ENCODE measurements at places on chromosomes 1 and 21. TPM values are rescaled to one million over a fixed set of nuclear protein-coding genes. Genes with fewer than 3 reads are reported as not detected.

DNA sequence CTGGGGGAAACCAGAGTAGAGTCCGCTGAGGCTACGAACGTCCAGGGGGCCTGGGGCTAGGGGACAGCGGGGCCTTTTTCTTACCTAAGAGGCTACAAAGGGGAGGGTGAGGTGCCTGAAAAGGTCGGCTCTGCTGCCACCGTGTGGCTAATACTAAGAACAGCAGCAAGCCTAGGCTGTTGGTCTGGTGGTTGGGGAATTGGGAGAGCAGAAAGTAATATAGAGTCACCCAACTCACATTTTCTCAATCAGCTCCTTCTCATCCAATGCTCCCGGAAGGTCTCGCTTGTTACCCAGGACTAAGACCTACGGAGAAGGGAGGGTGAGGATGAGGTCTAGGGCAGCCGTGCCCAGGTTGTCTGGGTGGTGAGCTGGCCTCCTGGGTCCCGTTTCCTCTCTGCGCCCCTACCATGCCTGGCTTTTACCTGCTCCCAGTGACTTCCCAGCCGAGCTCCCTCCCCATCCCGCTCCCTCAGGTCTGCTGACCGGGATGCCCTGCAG is 9.3 kb downstream of the ARL8A start:
- DNase-seq: peak; percentile 63
- H3K4me1 ChIP-seq: peaks cover 6% of the 10 kb centered on the region
- no peaks in the 10 kb centered on the region for H3K27me3 ChIP-seq
- H3K36me3 ChIP-seq: peaks cover 2% of the 10 kb centered on the region
- no peak overlapping the region for H3K4me3 ChIP-seq
- no peak overlapping the region for H3K27ac ChIP-seq

Gene SUSD4
- 0.17 TPM for total RNA-seq

DNA sequence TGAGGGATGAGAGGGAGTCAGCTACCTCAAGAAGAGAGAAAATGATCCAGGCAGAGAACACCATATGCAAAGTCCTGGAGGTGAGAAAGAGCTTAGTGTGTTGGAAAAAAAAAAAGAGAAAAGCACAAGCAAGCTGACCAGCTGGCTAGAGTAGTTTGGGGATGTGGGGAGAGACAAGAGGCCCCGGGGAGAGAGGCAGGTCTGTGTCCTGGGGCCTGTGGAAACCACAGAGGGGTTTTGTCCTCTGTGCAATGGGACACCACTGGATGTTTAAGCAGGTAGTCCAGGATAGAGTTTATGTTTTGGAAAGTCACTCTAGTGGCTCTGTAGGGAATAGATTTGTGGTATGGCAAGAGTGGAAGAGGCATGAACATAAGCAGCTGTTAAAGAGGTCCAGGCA is 14.4 kb upstream of the CHI3L1 start:
- peaks cover 10% of the 10 kb centered on the region for H3K27me3 ChIP-seq
- H3K27ac ChIP-seq: no peak overlapping the region
- no peaks in the 10 kb centered on the region for H3K4me1 ChIP-seq
- no peak for DNase-seq
- no peak overlapping the region for H3K4me3 ChIP-seq

Gene CLIC6
- 0.37 TPM for total RNA-seq
